GM03348 (cell line): ENCODE measurements at places on chromosomes 3 and 15.

GRCh38 chr15:66882251-66883020, 180.4 kb downstream of the SMAD6 start:
- peak; percentile 82 for DNase-seq

GRCh38 chr3:46209053-46209452, 940 bp upstream of the CCR1 start:
- DNase-seq: no peak

- DNase-seq: peak; percentile 2
These were observed 21.1 kb upstream of the SLC41A3 start for GRCh38 chr3:126104742-126105605.

DNA sequence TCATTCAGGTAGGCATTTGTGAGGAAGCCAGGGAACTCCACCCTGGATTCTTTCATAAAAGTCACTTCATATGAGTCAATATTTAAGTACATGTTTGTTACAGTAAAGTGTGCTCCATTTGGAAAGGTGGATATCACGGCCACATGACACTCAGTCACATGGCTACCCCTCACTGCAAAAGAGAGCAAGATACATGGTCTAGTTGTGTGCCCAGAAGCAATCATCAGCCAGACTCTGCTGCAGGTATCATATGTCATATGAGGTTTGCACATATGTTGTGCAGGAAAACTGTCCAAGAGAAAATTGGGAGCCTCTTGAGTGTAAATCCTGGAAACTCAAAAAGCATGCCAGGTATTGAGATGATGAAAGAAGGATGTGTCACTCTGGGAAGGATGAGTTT, 55.0 kb upstream of the NMNAT3 start:
- DNase-seq: no peak

DNA sequence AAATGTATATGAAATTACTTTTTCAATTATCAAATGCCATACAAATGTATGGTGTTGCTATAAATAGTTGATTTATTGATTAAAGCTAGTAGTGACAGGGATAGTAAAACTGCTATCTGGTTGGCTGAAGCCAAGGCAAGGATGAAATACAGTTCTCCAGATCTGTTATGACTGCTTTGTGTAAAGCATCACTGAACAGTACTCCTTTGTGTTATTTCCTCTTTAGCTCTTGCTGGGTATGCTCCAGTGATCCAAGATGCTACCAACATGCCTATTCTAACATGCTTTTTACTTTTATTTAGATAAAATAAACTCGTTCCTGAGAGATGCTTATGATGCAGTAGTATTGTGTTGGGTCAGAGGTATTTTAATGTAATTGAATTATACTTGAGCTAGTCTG, 12.4 kb upstream of the UBR1 start:
- DNase-seq: no peak

DNA sequence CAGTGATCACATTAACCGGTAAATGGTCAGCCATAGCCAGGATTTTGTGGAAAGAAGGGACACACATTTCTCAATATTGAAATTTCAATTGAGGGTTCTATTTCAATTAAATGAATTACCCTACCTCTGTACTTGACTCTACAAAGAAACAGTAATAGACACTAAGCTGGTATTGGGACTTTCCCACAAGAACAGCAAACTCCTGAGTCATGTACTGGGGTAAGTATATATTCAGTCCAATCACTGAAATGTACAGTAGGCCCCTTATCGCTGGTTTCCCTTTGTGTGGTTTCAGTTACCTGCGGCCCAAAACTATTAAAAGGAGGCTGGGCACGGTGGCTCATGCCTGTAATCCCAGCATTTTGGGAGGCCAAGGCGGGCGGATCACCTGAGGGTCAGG, 17.6 kb downstream of the ASB14 start:
- DNase-seq: no peak

DNA sequence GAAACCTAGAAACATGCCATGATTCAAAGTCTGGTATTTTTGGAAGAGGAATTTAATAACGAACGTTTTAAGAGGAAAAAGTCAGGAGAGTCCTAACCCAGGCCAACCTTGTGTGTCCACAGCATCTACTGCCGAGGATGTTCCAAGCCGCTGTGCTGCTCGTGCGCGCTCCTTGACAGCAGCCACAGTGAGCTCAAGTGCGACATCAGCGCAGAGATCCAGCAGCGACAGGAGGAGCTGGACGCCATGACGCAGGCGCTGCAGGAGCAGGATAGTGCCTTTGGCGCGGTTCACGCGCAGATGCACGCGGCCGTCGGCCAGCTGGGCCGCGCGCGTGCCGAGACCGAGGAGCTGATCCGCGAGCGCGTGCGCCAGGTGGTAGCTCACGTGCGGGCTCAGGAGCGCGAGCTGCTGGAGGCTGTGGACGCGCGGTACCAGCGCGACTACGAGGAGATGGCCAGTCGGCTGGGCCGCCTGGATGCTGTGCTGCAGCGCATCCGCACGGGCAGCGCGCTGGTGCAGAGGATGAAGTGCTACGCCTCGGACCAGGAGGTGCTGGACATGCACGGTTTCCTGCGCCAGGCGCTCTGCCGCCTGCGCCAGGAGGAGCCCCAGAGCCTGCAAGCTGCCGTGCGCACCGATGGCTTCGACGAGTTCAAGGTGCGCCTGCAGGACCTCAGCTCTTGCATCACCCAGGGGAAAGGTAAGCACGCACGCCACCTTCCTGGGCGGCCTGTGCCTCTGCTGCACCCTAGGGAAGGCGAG, 28.4 kb downstream of the PML start:
- DNase-seq: no peak

GRCh38 chr15:63037976-63038720, 4.4 kb upstream of the TPM1 start:
- DNase-seq: no peak

DNA sequence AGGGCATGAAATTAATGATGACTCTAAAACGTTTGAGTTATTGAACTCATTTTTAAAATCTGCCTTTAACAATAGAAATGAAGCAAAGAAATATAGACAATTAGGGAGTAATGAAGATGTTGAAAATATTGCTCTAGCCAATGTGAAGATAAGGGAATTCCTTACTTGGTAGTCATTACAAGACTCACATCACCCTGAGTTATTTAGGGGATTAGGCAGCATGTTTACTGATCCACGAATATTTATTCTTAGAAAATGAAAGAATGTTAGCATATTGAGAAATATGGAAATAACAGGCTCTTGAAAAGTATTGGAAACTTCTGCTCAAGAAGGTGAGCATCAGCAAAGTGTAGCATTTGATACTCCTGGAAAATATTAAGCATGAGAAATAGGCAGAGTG, 398.1 kb upstream of the ARPP21 start:
- no peak for DNase-seq

GRCh38 chr3:108401836-108402235, 105.5 kb downstream of the HHLA2 start:
- no peak for DNase-seq

DNA sequence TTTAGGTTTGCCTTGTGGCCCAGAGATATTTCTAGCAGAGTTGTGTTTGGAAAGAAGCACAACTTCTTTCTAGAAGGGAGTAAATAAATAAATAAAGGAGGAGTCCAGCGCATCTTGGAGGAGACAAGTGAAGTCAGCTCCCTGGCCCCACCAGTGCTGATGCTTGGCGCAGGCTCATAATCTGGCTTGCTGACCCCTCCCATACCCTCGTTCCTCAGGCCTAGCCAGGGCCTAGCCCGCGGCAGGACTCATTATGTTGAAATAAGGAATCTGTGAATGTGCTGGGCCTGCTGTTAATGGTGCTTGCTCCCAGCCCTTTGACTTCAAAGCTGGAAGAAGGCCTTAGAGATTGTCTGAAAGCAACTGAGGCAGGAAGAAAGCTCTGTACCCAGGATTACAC, 3.1 kb downstream of the ZNF710 start:
- DNase-seq: peak; percentile 18
